ENCODE measurements at places on chromosomes 2 and 18.
A peak's percentile ranks its signal among the peaks of the same experiment; 100 is the strongest.

GRCh38 chr2:72985891-72986683 is 68.8 kb downstream of the EMX1 start:
- no peak for DNase-seq

GRCh38 chr18:74818516-74819175 is 221.0 kb downstream of the ZNF407 start:
- DNase-seq, result no peak

DNA sequence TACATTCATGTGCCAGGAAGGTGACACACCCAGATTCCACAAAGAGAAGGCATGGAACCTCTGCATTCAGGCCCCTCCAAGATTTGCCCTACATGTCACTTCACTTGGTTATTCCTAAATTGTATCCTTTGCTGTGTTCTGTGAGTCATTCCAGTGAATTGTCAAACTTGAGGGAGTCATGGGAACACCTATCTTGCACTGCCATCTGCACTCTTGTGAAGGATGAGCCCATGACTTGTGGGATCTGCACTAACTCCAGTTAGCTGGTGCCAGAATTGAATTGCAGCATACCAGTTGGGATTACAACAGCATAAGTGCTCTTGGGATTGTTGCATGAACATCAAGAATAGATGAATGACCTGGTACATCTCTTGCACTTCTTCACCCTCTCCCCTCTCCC is 1288.0 kb upstream of the ZEB2 start:
- DNase-seq, result no peak

GRCh38 chr2:26174691-26175465 is 2.0 kb downstream of the GAREM2 start:
- no peak for DNase-seq

- no peak for DNase-seq
Observed at GRCh38 chr2:135791418-135792190, 45.4 kb downstream of the LCT start.

DNA sequence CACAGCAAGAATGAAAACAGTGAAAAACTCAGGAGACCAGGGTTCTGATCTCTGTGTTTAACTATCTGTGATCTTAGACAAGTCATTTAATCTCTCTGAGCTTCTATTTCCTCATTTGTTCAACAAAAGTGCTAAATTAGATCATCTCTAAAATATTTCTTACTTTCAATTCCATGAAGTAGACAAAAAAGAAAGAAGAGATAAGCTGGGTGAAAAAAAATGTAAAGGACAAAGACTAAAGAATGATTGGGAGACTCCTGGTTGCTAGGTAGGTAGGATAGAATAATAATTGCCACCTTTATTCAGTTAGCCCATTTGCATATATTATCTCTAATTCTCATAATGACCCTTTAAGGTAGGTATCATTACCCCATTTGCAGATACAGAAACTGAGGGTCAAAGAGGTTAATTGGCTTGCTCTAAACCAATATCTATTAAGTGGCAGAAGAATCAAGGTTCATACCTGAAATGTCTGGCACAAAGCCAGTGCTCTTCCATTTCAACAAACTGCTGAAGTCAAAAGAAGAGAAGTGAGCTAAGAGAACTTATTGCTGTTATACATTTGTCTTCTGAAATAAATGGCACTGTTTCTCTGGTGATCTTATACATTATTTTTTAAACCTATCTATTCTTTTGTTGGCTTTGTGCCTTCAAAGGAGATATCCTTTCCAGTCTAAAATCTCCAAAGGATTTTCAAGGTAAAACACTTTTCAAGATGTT is 141.7 kb downstream of the OTX1 start:
- DNase-seq, result no peak

DNA sequence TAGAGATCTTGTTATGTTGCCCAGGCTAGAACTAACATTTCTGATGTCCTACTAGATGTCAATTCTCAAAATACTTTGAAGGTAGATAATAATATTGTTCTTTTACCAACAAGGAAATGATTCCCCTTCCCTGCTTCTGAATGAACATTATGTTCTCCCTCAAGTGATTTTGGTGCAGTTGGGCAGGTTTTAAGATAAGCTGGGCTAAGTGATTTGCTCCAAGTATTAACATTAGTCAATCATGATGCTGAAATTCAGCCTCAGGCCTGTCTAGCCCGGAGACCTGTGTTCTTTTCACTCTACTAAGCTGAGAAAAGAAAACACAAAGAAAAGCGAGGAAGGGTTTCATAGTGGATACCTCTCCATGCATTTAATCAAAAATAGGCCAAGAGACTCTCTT is 38.5 kb upstream of the SPTBN1 start:
- no peak for DNase-seq

GRCh38 chr2:29977284-29977683 is 55.9 kb upstream of the ALK start:
- no peak for DNase-seq

DNA sequence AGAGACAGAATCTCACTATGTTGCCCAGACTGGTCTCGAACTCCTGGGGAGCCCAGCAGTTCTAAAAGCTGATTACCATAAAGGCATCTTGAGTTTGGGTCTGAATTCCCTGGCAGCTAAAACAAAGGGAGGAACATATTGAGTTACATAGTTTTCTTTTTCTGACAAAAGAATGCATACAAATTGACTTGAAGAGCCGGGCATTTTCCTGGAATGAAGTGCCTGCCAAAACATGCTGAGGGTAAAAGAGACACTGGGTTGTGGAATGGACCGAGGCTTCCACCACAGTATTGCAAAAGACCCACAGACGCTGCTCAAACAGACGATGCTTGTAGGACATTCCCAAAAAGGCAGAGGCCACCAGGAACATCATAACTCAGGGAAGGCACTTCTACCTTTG is 35.1 kb upstream of the ROCK2 start:
- DNase-seq, result no peak

DNA sequence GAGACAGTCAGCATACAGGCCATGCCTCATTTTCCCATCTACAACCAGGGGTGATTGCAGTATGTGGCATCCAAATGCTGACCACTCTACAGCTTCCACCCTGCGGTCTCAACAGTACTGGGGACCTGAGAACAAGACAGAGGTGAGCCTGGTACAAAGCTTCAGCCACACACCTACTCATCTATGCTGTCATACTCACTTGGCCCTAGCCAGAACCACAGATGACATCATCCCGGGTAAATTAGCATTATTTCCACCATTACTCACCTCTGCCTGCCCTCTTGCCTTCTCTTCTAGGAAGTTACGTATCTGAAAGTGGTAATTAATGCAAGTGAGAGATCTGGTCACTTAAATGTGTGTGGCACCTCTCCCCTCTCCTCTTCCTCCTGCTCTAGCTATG is 208.2 kb upstream of the ARL4C start:
- no peak for DNase-seq

GRCh38 chr18:49922228-49922627 is 108.9 kb upstream of the ACAA2 start:
- DNase-seq, result no peak

DNA sequence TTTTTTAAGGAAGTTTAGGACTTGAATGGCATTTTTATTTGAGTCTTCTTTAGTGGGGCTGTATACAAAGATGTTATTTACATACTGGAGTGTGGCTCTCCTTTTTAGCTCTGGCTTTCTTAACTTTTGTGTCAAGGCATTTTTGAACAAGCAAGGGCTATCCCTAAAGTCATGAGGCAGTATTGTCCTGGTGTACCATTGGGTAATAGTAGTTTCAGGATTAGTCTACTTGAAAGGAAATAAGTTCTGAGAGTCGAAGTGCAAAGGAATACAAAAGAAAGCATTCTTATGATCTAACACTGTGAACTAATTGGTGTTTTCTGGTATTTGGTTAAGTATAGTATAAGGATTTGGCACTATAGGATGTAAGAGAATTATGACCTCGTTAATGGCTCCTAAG is 1.9 kb upstream of the CYP27A1 start:
- DNase-seq, result no peak

DNA sequence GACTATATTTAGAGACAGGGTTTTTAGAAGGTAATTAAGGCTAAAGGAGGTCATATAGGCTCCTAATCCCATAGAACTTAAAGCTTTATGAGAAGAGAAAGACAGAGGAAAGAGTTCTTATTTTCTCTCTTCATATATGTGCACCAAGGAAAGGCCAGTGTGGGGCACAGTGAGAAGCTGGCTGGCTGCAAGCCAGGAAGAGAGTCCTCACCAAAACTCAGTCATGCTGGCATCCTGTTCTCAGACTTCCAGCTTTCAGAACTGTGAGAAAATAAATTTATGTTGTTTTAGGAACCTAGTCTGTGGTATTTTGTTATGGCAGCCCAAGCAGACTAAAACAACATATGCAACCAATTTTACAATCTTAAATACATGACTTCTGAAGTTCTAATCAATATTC is 31.5 kb upstream of the ATIC start:
- no peak for DNase-seq

- DNase-seq, result no peak
Observed at GRCh38 chr18:48959551-48959920, 8.8 kb upstream of the SMAD7 start.

- no peak for DNase-seq
Observed at GRCh38 chr2:53695575-53695974, 72.0 kb upstream of the CHAC2 start.

DNA sequence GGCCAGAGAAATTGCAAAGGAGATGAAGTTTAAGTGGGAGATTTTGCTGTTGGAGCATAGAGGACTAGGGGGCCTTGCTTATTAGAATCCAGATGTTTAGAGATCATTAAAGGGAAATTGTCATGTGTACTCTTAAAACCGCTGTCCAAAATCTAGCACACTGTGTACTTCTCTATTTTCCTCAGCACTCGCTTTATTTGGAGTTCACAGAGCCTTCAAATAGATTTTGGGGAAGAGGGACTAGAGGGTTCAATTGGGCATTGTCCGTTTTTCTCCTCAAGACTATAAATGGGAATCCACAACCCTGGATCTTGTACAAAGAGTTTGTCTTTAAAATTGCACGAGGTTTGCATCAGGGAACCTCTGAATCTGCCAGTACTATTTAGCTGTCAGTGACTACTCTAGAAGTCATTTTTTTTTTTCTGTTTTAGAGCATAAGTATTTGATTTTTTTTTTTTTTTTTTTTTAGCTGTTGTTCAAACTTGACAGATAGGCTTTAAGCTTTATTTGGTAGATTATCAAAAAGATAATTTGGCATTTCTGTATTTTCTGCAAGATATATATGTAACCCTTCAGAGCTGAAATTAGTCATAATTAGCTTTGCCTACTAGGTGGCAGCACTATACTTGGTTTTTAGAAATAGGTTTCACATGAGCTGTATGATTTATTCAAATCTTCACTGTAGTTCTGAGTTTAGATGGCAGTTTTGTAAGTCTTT is 14.2 kb downstream of the PMS1 start:
- DNase-seq, result peak; percentile 77

DNA sequence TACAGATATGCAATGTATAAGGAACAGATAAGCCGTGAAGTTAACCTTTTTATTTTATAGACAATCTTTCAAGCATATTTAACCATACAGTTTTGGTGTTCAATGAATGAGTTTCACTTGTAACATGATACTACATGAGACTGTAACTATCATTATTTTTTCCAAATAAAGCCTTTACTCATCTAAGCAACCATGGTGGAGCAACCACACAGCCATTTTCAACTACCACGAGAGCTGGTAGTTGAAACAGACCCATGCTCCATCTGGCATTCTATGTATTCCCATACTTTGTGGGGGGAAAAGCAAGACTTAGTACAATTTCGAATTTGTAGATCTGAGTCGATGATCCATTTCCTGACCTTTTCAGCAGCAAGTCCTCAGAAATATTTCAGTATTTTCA is 159.3 kb upstream of the RND3 start:
- DNase-seq, result no peak
